ENCODE measurements at places on chromosomes 5 and 9.
A peak's percentile ranks its signal among the peaks of the same experiment; 100 is the strongest.

DNA sequence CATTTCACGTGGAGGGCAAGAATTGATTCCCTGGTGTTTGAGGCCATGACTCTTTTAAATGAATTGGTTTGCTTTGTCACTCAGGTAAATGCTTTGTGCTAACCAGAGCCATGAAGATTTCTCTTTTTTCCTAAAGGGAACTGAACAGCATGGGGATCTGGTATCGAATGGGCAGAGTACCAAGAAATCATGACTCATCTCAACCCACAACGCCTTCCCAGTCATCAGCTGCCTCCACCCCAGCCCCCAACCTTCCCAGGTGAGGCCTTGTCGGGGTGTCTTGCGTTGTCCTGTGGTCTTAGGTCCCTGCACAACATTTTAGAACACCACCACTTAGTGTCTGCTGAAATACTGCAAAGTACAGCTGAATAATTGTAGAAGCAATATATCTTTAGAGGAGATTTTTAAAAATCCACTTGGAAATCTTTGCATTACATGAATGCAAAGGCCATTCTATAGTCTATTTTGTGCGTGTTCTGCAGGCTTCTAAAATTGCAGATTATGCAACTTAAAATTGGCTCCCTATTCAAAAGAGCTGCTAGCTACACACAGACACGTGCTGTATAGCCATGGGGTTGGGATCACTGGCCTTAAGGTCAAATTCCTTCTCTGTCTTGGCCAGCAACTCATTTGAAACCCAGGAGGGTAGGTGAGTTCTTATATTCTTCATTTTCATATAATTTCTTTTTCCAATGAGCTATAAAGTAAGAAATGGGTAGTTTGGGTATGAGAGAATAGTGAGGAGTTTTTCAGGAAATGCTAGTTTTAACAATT lies 69.0 kb downstream of the MVB12B start:
- peak; percentile 52 for DNase-seq

- DNase-seq: no peak
These were observed 228.8 kb downstream of the PLK2 start for GRCh38 chr5:58231041-58231440.

GRCh38 chr9:69502671-69503301 lies 169.4 kb downstream of the APBA1 start:
- no peak for DNase-seq

DNA sequence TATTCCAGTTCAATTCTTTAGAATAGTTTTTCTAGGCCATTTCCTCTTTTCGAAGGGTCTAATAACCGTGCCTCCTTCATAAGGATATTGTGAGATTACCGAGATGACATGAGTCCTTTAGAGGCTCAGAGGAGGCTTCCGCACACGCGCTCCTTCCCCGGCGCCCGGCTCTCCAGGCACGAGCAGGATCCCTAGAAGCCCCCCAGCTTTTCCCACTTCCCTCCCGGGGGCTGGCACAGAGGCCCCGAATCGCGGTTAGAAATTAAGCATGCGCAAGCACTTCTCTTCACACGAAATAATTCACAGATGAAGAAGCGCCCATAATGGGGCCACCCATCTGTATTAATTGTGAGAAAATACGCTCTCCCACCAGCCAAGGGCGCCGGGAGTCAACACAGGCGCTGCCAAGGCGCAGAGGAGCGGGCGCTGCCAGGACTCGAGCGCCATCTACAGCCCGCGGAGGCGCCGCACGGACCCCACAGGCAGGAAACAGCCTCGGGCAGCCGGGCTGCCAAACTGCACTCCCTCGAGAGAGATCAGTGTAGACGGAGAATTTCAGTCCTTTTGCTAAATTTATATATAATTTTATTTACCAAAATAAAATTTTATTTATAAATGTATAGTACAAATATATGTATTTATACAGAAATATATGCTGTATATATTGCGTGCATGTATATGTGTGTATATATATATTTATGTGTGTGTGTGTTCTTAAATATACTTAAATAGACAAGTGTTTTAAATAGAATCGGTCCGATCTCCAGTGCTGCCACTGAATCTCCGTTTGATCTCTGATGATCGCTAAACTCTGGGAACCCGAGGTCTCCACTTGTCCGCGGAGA lies 258.1 kb upstream of the NFIL3 start:
- peak; percentile 88 for DNase-seq

DNA sequence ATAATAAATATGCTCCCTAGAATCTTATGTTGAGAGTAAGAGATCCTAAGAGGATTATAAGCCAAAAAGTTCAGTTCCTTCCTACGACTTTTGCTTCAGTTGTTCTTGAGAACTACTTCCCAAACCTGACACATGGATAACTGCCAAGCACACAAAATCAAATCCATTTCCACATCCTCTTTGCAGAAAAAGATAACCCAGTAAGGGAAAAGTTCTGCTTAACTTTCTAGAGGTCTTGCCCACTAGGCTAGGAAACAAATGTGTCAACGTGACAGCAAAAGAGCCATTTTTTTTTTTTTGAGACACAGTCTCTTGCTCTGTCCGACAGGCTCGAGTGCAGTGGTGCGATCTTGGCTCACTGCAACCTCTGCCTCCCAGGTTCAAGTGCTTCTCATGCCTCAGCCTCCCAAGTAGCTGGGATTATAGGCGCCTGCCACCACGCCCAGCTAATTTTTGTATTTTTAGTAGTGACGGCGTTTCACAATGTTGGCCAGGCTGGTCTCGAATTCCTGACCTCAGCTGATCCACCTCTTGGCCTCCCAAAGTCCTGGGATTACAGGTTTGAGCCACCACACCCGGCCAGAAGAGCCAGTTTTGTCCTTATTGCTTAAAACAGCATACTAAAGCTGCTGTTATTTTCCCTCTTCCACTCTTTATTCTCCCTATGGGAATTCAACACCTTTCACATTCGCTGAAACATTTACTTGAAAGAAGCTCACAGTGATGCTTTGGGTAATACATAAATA lies 24.2 kb downstream of the CSNK1A1 start:
- peak; percentile 38 for DNase-seq

DNA sequence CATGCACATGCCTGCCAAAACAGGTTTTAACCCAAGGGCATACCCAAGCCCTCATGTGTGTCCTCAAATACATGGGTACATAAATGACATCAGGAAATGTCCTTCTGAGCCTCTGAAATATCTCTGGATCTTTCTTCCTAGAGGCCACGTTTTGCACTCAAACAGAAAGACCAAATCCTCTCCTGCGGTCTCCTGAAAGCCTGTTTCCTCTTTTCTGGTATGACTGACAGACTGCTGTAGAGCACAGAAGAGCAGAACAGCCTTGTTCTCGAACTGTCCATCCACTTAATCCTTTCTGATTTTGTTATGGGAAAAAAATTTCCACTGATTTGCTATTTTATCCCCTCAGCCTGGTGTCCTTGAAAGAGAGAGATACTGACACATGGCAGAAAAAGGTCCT lies 107.2 kb downstream of the ASTN2 start:
- DNase-seq: no peak

DNA sequence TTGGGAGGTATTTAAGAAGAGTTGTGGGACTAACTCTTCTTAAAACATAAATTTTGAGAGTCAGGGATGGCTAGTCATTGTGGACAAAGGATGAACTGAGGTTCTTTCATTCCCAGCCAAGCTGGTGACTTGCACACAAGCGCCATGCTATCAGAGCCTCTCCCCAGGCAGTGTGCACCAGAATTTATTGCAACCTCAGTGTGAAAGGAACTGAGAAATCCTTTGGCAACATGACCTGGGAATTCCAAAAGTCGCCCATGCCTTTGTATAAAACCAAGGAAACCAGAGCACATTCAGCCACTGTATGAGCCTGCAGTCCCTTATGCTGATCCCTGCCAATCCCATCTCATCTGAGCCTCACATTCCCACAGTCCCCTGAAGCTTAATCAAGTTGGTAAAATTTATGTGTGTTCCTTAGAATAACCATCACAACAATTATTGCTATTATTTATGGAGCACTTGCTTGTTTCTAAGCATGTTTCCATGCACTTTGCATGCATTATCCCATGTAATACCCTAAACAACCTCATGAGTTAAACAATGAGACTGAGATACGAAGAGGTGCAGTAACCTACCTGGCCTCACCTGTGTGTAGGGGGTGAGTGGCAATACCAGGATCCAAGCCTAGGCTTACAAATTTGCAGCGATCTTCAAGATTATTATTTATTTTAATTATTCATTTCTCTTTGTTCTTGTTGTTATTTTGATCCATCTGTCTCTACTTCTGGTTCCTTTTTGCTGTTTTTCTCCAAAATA lies 116.4 kb downstream of the NTRK2 start:
- no peak for DNase-seq

- DNase-seq: no peak
These were observed 617 bp downstream of the PTPN3 start for GRCh38 chr9:109497226-109498153.

DNA sequence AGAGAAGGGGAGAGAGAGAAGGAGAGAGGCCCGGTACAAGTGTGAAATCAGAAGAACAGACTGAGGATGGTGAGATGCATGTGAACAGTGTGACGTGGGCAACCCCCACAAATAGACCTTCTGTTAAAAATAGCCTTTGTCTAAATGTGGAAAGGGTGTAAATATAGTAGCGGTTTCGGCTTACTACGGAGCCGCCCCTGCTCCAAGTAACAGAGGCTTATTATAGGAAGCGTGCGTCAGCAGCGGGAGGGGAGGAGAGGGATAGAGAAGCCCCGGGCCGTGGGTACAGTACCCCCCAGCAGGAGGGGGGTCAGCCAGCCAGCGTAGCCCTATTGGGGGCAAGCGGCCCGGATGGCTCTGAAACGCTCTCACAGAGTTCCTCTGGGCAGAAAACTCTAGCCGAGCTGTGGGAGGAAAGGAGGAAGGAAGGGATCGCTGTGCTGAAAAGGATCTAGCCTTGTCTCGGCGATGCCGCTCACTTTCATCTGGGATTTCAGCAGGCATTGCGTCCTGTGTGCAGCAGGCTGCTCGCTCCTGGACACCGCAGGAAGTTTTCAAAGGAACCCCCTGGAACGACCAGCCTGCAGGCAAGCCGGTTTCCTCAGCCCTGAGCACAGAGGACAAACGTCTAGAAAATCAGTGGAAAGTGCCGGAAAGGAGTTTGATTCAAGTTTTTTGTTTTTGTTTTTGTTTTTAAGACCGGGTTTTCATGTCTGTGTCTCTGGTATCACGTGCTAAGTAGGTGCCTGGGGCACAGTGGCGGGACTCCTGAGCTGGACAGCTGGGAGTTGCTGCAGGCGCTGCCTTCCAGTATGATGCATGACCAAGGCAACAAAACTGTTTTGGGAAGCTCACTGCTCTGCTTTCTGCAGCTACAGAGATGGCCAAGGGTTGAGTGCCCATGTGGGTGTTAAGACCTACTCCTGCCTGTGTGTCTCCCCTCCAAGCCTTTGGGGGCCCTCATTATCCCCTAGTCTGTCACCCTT lies 146.6 kb downstream of the SEC61B start:
- peak; percentile 78 for DNase-seq

GRCh38 chr5:87400305-87400899 lies 12.3 kb downstream of the CCNH start:
- peak; percentile 18 for DNase-seq

DNA sequence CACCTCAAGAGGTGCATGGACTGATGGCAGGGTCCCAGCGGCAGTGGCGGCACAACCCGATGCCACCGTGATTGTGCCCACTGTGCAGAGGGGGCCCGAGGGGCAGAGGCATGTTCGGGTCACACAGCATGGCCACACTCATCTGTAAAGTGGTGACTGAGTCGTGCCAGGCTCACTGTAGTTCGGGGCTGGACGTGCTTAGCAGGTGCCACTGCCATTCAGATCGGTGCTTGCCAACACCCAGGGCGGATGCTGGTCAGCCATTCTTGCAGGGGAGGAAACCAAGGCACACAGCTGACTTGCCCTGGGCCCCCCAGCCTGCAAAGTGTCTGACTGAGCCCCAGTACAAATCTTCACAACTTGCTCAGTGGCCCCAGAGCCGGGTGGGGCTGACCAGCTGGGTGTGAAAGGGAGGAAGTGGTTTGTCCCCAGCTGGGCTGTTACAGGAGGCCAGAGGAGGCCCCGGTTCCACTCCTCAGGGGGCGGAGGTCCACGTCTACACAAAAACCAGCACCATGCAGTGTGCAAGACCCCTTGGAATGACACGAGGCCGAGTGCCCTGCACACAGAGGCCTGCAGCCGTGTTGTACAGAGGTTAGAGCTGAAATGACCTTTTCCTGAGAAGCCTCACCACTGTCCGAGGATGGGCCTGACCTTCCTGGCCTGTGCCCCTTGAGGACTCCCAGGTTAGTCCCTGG lies 17.9 kb downstream of the FGD3 start:
- peak; percentile 49 for DNase-seq

DNA sequence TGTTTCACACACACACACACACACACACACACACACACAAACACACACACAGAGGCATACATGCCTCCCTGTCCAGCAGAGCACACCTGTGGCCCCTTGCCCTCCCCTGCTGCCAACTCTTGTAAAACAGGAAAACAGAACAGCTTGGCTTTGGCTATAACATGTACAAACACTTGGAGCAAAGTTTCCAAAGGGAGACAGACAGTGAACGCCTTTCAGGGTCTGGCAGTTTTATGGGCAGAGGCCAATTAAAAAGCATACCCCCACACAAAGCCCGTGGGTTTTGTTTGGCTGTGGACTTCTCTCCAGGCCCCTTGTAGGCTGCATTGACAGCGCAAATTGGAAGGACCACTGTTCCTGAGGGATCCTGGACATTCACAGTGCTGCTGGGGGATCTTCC lies 265.6 kb downstream of the PAPPA start:
- no peak for DNase-seq

DNA sequence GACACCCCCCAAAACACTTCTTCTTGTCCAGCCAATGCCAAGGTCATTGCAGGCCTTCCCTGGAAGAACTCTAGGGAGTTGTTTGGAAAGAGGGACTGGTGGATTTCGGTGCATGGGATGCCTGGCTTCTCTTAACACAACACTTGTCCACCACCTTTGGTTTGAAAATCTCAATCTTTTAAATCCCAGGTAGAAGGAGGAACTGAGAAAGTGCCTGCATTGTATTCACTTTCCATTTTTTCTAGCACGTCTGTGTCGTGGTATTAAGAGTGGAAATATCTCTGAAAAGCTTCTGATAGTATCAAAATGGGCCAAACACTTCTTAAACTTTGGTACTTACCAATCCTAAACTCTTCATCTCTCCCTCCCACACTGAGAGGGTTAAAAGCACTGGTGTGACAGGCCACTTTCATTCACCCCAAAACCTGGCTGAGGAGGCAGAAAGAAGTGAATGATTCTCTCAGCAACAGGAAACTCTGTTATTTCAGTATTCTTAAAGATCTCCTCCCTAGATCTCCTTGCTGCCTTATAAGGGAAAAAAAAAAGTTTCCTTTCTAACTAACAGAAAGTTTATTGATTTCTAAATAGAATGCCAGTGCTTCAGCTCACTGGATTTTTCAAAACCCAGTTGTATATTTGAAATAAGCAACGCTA lies 3.9 kb upstream of the NFIB start:
- DNase-seq: no peak

DNA sequence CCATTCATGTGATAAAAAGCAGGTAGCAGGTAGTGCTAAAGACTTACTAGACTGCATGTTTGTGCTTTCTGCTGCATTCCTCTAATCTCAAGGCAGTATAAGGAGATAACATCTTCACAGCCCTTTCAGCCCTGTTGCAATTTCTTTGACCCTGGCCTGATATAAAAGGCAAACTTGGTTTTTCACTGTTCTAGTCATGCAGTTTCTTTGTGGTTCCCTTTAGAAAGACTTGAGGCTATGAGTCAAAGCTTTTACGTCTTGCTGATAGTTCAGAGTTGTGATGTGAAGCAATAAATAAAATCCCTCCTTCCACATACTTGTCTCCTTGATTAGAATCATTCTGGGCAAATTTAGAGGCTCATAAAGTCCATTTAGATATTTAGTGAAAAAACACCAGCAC lies 88.6 kb upstream of the CDKN2B start:
- DNase-seq: peak; percentile 56

- DNase-seq: no peak
These were observed 29.5 kb upstream of the PTPDC1 start for GRCh38 chr9:94054716-94055115.
